ENCODE measurements at places on chromosomes 13 and 19.

GRCh38 chr19:55085923-55086715, 10.4 kb downstream of the EPS8L1 start:
- DNase-seq = no peak

DNA sequence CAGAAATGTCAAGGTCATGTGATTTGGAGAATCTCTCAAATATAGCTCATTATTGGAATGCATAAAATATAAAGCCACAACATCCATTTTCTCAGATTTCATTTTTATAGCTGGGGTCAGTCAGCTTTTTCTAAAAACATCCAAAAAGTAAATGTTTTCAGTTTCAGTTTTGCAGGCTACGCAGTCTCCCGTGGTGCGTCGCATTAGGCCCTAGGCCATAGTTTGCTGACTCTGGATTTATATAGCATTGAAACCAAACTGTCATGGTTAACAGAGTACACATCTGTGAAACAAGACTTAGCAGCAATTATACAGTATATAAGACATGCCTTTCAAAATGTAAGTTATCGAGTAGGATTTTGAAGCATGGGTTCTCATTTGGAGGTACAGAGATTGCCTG, 140.0 kb downstream of the IRS2 start:
- DNase-seq = no peak

GRCh38 chr13:79626924-79627323, 146.0 kb downstream of the NDFIP2 start:
- no peak for DNase-seq

DNA sequence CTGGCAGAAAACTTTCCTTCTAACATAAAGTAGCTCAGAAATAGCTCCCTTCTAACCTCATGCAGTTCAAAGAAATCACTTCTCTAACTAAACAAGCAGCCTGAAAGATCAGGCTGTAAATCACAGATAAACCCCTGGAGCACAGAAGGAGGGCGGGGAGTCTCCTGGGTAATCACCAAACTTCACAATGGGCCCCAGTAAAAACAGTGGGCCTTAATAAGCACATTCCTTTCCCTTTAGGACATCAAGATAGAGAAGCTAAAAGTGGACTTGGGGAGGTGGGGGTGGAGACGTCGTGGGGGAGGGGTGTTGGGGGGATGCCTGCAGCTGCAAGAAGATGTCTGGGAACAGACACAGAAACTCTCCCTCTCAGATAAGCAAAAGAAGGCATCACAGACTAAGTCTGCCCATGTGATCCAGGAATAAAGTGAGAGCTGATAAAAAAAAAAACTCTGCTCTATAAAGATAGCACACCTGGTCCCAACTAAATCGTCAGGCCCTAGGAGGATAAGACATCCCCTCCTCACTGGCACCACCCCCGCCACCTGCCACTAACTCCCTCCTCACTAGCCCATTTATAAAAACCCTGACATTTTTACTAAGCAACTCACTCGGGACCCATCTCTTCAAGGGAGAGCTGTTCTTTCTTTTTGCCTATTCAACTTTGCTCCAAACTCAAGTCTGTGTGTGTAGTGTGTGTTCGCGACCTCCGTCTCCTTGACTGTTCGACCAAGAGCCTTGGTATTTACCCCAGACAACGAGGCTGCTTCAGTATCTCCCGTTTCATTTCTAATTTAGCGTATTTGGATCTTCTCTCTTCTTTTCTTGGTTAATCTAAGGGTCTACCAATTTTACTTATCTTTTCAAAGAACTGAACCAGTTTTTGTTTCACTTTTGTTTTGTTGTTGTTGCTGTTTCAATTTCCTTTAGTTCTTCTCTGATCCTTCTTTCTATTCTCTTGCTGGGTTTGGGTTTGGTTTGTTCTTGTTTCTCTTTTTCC, 31.7 kb downstream of the DNAJC15 start:
- no peak for DNase-seq

GRCh38 chr19:50722201-50723013, 757 bp upstream of the CLEC11A start:
- no peak for DNase-seq

DNA sequence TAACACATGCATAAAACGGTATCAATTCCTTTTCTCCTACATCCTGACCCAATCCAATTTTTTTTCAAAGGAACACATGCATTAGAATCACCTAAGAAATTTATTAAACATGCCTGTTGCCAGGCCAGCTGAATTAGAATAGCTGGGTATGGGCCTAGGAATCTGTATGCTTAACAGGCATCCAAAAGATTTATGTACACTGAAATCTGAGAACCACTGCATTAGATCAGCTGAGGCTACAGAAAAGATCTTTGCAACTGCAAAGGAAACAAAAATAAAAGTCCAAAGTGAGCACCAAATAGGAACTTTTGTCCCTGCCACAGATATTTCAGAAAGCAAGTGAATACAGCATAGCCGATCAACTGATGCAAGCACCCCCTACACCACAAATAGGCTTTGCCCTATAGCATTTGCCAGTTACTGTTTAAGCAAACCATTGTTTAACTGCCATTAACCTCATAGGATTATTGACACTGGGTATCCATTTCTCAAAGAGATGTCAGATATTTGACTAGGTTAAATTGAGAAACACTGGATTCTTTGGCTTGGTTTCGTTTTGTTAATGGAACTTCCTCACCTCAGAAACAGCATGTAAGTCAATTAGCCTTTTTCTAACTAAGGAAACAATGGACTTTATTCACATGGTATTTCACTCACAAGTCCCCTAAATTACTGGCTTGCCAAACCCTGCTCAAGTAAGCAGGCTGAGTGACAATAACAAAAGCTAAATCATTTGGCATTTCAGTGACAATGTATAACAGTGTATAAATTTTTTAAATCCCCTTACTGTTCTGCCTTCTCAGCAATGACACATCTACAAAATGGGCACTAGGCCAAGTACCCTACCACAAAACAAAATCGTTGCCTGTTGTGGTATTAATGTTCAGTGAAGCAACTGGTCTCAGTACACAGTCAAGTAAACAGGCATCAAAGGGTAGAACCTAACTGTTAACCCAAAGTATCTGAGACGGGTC, 67.8 kb downstream of the SUCLA2 start:
- DNase-seq = no peak

GRCh38 chr13:26442541-26442940, 114.9 kb upstream of the WASF3 start:
- no peak for DNase-seq

GRCh38 chr13:99374169-99374991, 67.2 kb upstream of the GPR183 start:
- no peak for DNase-seq

DNA sequence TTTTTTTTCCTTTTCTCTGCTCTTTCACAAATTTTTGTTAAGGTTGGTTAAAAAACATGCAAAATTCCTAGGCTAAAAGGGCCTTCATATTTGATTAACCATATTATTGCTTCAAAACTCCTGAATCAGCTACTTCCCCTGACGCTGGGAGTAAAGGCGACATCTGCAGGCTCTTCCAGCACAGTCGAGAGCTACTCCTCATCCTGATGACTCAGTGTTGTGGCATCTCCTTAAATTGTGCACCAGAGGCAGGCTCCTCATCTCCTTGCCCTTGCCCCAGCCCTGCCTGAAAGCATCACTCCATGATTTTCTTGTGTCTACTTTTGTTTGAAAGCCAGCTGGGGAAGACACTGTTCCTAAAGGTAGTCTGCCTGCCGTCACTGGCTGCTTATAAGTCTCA, 24.5 kb upstream of the SOX1 start:
- no peak for DNase-seq

- no peak for DNase-seq
Observed at GRCh38 chr13:50726164-50726563, 117.3 kb downstream of the DLEU7 start.

- DNase-seq = no peak
Observed at GRCh38 chr13:50991579-50992521, 82.3 kb downstream of the RNASEH2B start.

GRCh38 chr13:27170516-27171243, 931 bp downstream of the USP12 start:
- no peak for DNase-seq

GRCh38 chr13:30816736-30817135, 81.4 kb downstream of the ALOX5AP start:
- no peak for DNase-seq

DNA sequence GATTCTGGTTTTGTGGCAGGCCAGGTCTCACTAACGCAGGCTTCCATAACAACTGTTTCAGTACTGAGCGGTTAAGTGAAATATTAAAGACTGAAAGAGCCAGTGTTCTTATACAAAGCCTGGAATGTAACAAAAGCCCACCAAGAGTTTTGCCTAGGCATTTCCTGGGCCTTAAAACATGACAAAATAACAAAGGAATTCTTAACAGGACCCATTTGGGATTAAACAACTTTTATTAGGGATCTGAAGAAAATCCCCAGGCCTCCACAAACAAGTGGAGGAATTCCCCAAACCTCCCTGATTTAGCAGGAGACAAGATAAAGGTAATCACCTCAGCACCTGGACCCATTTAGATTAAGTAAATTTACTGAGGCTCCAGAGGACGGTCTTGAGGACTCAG, 799.7 kb upstream of the SPRY2 start:
- DNase-seq = no peak

GRCh38 chr13:23427881-23428528, 5.5 kb downstream of the SACS start:
- no peak for DNase-seq

Measured in esophagus squamous epithelium (tissue), 5 donors.